ENCODE measurements at places on chromosomes 6 and 20.

DNA sequence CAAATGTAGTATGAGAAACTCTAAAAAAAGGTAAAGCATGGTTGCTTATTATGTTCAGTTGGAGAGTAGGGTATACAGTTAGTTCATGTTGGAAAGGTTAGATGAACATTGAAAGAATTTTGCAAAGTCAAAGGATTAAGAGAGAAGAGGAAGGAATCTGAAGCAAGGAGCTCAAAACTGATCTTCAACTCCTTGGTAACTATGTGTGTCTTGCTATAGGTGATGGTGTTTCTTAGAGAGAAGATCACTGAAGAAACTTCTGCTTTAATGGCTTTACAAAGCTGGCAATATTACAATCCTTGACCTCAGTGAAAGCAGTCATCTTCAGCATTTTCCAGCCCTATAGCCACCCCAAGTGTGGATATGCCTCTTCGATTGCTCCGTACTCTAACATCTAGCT lies 4.7 kb downstream of the HLA-DRA start:
- no peak for DNase-seq

DNA sequence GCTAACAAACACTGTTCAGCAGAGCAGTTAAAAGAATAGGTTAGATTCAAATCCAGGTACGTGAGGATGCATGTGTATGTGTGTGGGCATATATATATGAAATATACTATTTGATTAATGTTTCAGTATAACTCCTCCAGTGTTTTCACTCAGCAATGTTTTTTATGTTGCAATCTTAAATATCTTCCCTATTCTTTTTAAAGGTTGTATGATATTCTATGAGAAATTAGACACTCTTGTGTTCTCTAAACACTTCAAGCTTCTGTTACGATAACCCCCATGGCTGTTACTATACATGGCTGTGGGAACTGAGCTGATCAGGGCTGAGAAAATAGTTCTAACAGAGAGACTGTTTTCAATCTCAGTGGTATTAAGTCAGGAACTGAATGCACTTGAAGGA lies 421.0 kb downstream of the CBLN4 start:
- DNase-seq = no peak

DNA sequence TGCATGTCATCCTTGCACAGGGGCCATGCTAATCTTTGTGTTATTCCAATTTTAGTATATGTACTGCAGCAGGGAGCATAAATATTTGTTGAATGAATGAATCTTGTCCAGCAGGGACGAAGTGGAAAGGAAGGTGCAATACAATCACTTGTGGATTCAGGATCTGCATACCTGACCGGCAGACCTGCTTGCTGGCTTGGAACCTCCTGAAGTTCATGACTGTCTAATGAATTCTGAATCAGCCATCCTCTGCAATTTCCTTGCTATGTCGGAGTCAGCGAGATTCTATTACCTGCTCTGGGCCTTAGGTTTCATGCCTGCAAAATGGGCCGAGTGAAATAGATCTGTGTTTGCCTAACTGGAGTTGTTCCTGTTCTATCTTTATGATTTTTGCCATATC lies 17.4 kb upstream of the NCOA3 start:
- DNase-seq = no peak

- no peak for DNase-seq
Measured at GRCh38 chr6:84623956-84624680, 140.3 kb downstream of the TBX18 start.

- DNase-seq = no peak
Measured at GRCh38 chr20:60993433-60994044, 258.5 kb upstream of the CDH4 start.

- DNase-seq = no peak
Measured at GRCh38 chr6:143755301-143755744, 77.6 kb downstream of the PHACTR2 start.

Measured in cerebellar nuclear complex (tissue), 1 donor.